Endodermal cell (in vitro differentiated cells): ENCODE measurements at places on chromosomes 16 and 17. TPM values are rescaled to one million over a fixed set of nuclear protein-coding genes. Genes with fewer than 3 reads are reported as not detected.

DNA sequence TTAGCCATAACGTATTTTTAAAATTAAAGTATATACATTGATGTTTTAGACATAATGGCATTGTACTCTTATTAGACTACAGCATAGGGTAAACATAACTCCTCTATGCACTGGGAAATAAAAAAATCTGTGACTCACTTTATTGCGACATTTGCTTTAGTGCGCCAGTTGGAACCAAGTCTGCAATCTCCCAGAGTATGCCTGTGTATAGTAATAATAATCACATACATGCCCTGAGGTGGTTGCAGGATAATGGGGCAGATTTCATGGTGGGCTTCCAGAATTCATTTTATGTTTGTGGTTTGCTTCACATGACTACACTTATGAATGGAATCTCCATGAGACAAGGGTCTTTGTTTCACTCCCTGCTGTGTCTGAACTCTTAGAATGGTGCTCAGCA, 66.9 kb upstream of the N4BP1 start:
- no peaks in the 10 kb centered on the region for H3K4me1 ChIP-seq
- no peaks in the 10 kb centered on the region for H3K27me3 ChIP-seq
- no peak overlapping the region for H3K27ac ChIP-seq
- no peak overlapping the region for H3K4me3 ChIP-seq
- no peaks in the 10 kb centered on the region for H3K36me3 ChIP-seq
- DNase-seq = no peak

GRCh38 chr16:64416216-64417005, 705.5 kb downstream of the CDH11 start:
- DNase-seq = no peak
- no peak overlapping the region for H3K27ac ChIP-seq
- no peaks in the 10 kb centered on the region for H3K27me3 ChIP-seq
- no peak overlapping the region for H3K4me3 ChIP-seq
- no peaks in the 10 kb centered on the region for H3K36me3 ChIP-seq

- no peak overlapping the region for H3K27ac ChIP-seq
- no peak for DNase-seq
- H3K36me3 ChIP-seq = no peaks in the 10 kb centered on the region
- no peak overlapping the region for H3K4me3 ChIP-seq
- no peaks in the 10 kb centered on the region for H3K27me3 ChIP-seq
Observed at GRCh38 chr17:17665255-17665654, 16.0 kb upstream of the RAI1 start.

DNA sequence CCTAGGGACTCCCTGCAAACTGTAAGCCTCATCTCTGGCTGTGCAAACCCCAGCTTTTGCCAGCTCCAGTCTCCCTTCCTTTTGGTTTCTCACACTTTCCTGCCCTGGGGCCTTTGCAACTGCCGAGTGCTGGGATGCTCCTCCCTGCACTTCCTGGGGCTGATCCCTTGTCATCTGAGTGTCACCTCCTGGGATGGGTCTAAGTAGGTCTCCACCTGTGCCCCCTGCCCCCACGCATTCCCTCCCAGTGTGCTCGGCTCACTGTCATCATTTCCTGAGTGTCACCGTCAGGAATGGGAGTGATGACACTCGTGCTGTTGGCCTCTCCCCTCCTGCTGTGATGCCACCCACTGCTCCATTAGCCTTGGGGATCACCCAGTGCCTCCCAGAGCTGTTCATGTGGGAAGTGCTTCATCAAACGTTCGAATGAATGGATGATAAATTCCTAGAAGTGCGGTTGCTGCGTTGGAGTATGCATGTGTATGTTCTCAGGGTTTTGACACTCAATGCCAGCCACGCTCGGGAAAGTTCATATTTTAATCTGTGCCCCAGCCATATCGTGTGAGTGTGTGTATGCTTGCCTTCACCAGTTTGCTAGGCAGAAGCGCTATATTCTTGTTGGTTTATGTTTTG, 189.9 kb downstream of the NTN1 start:
- DNase-seq = peak; percentile 67
- peaks cover 28% of the 10 kb centered on the region for H3K36me3 ChIP-seq
- no peaks in the 10 kb centered on the region for H3K4me1 ChIP-seq
- no peak overlapping the region for H3K4me3 ChIP-seq

- no peaks in the 10 kb centered on the region for H3K27me3 ChIP-seq
- no peak overlapping the region for H3K27ac ChIP-seq
- H3K4me3 ChIP-seq = no peak overlapping the region
- DNase-seq = no peak
- no peaks in the 10 kb centered on the region for H3K4me1 ChIP-seq
- no peaks in the 10 kb centered on the region for H3K36me3 ChIP-seq
Observed at GRCh38 chr16:76059186-76059585, 218.0 kb upstream of the CNTNAP4 start.

- no peak overlapping the region for H3K27ac ChIP-seq
- DNase-seq = no peak
- no peaks in the 10 kb centered on the region for H3K36me3 ChIP-seq
- peaks cover 6% of the 10 kb centered on the region for H3K4me1 ChIP-seq
Observed at GRCh38 chr17:66493283-66494019, 191.0 kb downstream of the PRKCA start.

DNA sequence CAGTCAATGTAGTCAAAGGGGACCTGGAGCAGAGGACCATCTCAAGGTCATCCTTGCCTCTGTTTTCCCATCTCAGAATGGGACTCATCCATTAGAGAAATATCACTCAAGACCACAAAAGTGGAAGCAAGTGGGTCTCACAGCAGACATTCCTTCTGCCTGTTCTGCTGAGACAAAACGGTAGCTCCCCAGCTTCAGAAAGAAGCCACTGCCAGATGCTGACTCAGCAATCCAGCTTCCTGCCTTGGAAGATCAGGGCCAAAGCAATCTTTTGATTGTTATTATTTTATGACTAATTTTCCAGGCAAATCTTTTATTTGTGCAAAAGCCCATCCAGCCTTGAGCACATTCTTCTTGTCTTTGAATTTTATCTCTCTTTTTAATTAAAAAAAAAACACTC, 86.8 kb downstream of the CCT6B start:
- no peaks in the 10 kb centered on the region for H3K4me1 ChIP-seq
- H3K27me3 ChIP-seq = no peaks in the 10 kb centered on the region
- no peak overlapping the region for H3K27ac ChIP-seq
- H3K4me3 ChIP-seq = no peak overlapping the region

Gene TMEM95
- not detected in 2 replicates for total RNA-seq

DNA sequence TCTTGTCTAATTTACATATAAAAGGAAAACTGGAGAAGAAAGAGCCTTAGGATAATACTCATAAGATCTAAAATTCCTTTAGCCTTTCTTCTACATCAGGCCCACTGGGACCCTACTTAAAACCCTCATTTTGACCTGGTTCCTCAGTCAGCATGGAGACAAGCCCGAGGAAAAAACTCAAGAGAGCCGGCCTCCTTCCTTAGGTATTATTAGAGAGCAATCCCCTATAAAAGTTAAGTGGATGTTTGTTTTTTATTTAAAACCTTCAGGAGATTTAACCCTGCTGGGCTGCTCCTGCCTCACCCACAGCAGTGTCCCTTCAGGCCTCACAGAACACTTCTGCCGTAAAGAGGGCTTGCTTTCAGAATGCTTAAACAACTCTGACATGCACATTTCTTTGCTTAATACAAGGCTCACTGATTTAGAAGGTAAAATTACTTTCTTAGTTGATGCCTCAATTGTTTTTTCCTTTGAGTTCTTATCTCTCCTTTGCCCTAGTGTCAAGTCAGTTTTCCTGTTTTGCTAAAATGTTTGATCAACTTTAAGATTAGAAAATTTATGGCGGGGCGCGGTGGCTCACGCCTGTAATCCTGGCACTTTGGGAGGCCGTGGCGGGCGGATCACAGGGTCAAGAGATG, 145.6 kb upstream of the TBX2 start:
- peak; percentile 40 for DNase-seq
- H3K36me3 ChIP-seq = no peaks in the 10 kb centered on the region
- H3K4me3 ChIP-seq = no peak overlapping the region
- H3K4me1 ChIP-seq = peaks cover 6% of the 10 kb centered on the region
- no peaks in the 10 kb centered on the region for H3K27me3 ChIP-seq

Gene CDH1
- 123 and 138 TPM in 2 replicates for total RNA-seq
